ENCODE measurements at places on chromosomes 6 and 20.

- no peak for DNase-seq
Observed at GRCh38 chr20:9809271-9809670, 29.6 kb downstream of the PAK5 start.

DNA sequence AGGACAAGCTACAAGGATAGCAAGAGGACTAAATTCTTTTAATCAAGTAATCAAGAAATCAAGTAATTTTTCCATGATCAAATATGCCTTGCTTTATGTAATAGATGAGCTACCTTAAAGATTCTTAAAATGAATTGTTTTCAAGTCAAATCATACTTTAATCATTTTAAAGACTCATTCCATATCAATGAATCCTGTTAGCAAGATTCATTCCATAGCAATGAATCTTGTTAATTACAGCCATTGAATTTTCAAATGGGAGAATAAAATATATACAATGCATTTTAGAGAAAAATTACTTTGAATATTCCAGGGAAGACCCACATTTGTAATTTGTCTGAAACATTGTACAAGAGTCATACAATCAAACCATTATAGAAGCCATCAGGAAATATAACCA, 145.7 kb downstream of the RFX6 start:
- no peak for DNase-seq

GRCh38 chr20:53706466-53707370, 113.1 kb upstream of the ZNF217 start:
- DNase-seq: no peak

DNA sequence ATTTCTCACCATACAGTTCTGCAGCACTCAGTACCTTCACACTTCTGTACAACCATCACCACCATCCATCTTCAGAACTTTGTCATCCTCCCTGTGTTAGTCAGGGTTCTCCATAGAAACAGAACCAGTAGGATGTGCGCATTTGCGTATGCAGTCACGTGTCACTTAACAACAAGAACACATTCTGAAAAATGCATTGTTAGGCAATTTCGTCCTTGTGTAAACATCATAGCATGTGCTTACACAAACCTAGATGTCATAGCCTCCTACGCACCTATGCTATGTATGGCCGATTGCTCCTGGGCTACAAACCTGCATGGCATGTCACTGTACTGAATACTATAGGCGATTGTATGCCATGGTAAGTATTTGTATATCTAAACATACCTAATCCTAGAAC, 66.2 kb upstream of the PTPRT start:
- DNase-seq: no peak

- no peak for DNase-seq
Observed at GRCh38 chr6:106257195-106257594, 68.4 kb downstream of the ATG5 start.

- no peak for DNase-seq
Observed at GRCh38 chr20:25076201-25076600, 5.7 kb downstream of the VSX1 start.

- peak; percentile 28 for DNase-seq
Observed at GRCh38 chr20:4029505-4030467, 14.4 kb upstream of the RNF24 start.

GRCh38 chr6:161038229-161039031, 46.9 kb downstream of the MAP3K4 start:
- DNase-seq: no peak

DNA sequence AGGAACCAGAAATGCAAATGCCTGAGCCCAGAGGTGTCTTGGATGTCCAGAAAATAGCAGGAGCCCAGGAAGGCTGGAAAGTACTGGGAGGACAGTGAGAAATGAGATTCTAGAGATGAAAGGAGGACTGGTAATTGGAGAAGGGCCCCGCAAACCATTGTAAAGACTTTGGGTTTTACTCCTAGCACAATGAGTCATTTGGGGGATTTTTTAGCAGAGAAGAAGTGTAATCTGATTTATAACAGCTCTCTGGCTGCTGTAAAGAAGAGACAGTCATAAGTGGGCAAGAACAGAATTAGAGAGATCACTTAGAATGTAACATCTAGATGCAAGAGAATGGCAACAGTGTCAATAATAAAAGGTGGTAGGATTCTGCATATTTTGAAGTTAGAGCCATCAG, 40.2 kb downstream of the SLC35F1 start:
- DNase-seq: no peak

GRCh38 chr6:120857422-120857821, 476.9 kb downstream of the TBC1D32 start:
- DNase-seq: no peak

- peak; percentile 87 for DNase-seq
Observed at GRCh38 chr6:26493258-26493657, 6.8 kb upstream of the BTN1A1 start.

- no peak for DNase-seq
Observed at GRCh38 chr6:111564482-111564945, 41.2 kb downstream of the TRAF3IP2 start.

GRCh38 chr6:44304282-44305199, 8.6 kb downstream of the AARS2 start:
- DNase-seq: peak; percentile 47

DNA sequence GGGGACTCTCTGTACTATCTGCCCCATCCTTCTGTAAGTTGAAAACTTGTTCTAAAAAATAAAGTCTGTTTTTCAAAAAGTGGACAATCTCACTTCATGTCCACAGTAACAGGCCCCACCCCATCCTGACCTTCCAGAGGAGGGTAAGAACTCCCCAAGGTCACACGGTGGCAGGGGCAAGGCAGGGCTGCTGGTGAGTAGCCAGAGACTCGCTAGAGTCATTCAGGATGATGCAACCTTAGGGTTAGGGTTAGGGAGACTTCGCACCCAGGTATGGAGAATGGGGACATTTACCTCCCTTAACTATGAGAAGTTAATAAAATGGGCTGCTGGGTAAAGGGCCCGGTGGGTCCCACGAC, 15.4 kb downstream of the PEDS1 start:
- DNase-seq: no peak

GRCh38 chr20:62359491-62360121, 7.5 kb downstream of the LAMA5 start:
- no peak for DNase-seq

DNA sequence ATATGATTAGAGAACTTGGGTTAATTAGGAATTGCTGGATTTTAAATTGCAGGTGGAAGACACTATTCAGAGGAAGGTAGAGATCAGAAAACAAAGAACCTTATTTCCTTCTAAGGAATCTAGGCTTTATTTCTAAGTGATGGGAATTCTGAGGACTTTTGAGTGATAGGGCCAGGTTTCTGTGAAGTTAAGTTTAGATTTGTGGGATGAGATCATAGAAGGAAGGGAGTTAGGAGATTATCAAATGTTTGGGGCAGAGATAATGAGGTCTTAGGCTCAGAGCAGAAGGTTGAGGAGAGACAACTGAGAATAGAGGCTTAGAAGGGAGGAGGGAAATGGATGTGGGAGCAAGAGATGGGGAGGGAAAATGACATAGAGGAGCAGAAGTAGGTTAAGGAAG, 109.7 kb upstream of the MMS22L start:
- no peak for DNase-seq

All from hematopoietic multipotent progenitor cell treated with erythropoietin and hydrocortisone succinate and interleukin-3 and kit ligand, for 8 days (in vitro differentiated cells).